ENCODE measurements at places on chromosomes 5 and 9.

GRCh38 chr9:133144142-133144903 lies 19.4 kb downstream of the GBGT1 start:
- peak; percentile 77 for DNase-seq

- DNase-seq = no peak
Measured at GRCh38 chr9:133686642-133687575, 50.7 kb downstream of the DBH start.

DNA sequence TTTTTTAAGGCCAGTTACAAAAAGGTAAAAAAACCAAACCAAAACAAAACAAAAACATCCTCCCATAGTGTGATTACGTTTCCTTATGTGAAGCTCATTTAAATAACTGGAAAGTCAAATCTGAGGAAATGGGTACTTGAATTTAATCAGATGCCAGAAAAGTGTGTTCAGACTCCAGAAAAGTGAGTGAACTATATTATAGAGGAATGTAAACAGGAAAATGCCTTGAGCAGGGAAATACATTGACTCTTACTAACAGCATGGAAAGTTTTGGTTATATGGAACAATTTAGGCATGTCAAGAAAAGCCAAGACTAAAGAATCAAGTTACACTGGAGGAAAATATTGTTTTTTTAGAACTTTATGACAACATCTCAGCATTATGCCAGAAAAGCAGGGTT lies 37.8 kb upstream of the RNF20 start:
- DNase-seq = peak; percentile 49

DNA sequence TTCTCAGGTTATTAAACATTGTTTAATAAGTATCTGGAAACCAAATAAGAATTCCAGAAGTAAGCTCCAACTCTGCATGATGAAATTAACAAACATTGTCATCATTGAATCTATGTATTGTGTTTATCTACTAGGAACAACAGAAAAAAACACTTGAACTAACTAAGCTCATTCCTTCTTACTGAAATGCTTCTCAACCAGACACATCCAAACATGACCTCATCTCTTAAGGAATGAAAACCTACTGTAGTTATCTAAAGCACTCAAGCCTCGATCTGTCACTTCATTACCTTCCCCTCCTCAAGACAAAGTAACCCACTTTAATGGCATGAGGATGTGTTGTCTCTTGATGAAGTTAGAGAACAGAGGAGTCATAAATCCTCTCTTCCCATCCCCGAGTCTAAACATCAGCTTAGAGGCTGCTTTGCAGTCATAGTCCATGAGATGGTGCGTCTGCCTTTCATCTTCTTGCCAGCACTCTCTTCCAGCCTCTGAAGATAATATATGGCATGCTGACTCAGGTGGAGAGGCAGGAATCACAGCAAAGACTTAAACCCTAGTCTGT lies 86.5 kb downstream of the CEMIP2 start:
- peak; percentile 42 for DNase-seq

DNA sequence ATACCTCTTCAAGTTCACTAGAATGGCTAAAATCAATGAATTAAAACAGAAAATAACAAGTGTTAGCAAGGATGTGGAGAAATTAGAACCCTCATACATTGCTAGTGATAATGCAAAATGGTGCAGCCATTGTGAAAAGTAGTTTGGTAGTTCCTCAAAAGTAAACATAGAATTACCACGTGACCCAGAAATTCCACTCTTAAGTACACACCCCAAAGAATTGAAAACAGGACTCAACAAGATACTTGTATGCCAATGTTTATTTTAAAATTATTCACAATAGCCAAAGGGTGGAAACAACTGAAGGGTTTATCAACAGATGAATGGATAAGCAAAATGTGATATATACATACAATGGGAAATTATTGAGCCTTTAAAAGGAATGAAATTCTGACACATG lies 70.3 kb downstream of the BARX1 start:
- no peak for DNase-seq

GRCh38 chr9:130198501-130199179 lies 26.4 kb downstream of the NCS1 start:
- DNase-seq = no peak

- no peak for DNase-seq
Measured at GRCh38 chr5:141877356-141878185, 639 bp downstream of the PCDH1 start.

DNA sequence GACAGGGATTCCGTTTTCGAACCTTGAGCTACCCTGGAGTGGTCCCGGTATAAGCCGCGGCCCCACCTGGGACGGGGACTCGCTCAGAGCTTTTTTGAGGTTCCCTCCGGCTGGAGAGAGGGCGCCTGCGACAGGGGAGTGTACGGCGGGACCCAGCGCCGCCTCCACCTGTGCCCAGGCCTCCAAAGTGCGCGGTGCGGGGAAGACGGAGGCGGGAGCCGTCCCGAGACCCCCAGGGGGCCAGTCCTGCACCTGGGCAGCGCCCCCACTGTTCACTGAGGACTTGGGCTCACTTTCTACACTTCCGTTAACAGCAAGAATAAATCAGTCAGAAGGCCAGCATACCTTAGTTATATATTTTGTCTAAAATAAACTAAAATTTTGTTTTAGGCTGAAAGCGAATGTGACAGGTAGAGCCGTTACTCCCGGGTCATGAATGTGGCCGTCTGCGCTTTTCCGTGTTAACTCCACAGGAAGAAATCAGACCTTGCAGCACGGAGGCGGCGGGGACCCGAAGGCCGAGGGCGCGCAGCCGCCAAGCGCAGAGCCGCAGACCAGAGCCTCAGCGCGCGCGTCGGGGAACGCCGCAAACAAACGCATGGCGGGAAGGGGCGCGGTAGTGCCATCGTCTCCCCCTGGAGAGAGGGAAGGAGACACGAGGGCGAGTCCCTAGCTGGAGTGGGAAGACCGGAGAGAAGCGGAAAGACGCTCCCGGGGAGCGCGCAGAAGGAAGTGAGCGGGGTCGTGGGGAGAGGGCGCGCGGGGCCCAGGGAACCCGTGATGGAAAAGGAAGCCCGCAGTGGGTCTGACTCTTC lies 14.1 kb downstream of the TRIM7 start:
- no peak for DNase-seq

GRCh38 chr5:106543330-106543729 lies 1127.4 kb downstream of the EFNA5 start:
- DNase-seq = no peak

DNA sequence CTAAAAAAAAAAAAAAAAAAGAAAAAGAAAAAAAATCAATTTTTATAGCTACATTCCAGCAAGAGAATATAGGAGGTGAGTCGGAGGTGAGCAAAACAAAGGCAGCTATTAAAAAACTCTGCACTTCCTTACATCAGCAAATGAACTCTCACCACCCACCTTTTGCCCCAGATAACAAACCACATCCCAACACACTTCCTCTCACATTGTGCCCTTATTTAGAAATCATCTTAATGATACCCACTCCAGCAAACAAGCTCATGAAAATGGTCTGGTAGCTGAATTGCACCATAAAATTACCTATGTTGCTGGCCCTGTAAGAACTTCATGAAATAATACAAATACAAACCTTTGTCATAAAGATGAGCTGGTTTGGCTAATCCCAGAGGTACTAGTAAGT lies 82.9 kb downstream of the CEMIP2 start:
- DNase-seq = peak; percentile 73

GRCh38 chr9:36142510-36143244 lies 6.1 kb downstream of the GLIPR2 start:
- no peak for DNase-seq

DNA sequence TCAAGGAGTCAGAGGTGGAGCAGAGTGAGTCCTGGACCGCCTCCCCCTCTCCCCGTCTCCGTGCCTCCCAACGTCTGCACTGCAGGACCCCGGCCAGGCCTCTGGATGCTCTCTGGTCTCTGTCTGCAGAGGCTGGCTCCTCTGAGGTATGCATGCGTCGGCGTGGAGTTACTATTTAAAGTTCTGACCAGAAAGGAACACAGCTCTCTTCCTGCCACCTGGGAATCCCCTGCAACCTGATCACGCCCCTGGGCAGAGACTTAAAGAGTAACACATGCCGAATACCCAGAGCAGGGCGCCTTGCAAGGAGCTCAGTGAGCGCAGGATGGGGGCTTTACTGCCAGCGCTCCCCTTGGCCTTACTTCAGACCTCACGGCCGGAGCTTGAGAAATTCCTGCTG lies 16.0 kb downstream of the ANXA6 start:
- DNase-seq = no peak

GRCh38 chr5:135985951-135986350 lies 31.2 kb upstream of the LECT2 start:
- no peak for DNase-seq

DNA sequence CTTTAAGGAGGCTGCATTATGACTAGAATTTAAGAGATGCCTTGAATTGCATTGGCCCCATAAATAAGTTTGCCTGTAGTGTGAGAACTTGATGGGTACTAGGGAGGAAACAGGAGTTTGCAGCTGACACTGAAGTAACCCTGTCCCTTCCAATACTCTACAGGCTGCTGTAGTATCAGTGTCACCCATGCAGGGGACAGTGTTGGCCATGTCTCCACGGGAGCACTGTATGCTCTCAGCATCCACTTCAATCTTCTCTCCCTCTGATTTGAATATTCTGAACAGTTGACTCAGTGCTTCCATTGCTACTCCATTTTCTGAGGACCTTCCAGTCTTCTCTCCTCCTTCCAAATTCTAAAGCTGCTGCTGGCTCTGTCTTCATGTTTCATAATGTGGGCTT lies 11.4 kb upstream of the IFNA14 start:
- no peak for DNase-seq

GRCh38 chr5:580436-580835 lies 31.7 kb upstream of the CEP72 start:
- DNase-seq = no peak

All from H4 (cell line).